ENCODE measurements at places on chromosomes 11 and 22.

- no peak for DNase-seq
Observed at GRCh38 chr22:41280065-41280464, 5.9 kb downstream of the RANGAP1 start.

GRCh38 chr22:22953791-22954190 is 66.2 kb downstream of the IGLL5 start:
- DNase-seq, result no peak

DNA sequence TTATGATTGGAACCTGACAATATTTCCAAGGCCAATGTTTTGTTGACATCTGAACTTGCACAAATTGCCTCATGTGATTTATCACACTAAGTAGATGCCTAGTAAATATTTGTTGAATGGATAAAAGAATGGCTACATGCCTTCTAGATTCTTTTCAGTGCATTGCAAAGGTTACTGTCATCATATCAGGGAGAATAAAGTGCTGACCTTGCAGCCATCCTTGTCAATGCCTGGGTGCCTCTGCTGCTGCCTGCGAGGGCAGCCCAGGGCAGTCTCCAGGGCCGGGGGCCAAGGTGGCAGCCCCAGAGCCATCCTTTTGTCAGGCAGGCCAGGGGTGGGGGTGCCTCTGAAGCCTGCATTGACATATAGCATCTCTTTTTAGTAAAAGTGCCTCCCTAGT is 325.6 kb upstream of the MTNR1B start:
- DNase-seq, result no peak

- no peak for DNase-seq
Observed at GRCh38 chr11:19577391-19577975, 135.2 kb upstream of the NAV2 start.

- DNase-seq, result no peak
Observed at GRCh38 chr22:40421941-40422340, 51.5 kb downstream of the SGSM3 start.

- no peak for DNase-seq
Observed at GRCh38 chr11:95522874-95523273, 266.7 kb downstream of the FAM76B start.

- no peak for DNase-seq
Observed at GRCh38 chr11:35274909-35275785, 136.2 kb downstream of the CD44 start.

GRCh38 chr11:82458761-82459160 is 274.9 kb downstream of the FAM181B start:
- DNase-seq, result no peak

GRCh38 chr22:44728761-44729324 is 23.5 kb upstream of the ARHGAP8 start:
- no peak for DNase-seq

DNA sequence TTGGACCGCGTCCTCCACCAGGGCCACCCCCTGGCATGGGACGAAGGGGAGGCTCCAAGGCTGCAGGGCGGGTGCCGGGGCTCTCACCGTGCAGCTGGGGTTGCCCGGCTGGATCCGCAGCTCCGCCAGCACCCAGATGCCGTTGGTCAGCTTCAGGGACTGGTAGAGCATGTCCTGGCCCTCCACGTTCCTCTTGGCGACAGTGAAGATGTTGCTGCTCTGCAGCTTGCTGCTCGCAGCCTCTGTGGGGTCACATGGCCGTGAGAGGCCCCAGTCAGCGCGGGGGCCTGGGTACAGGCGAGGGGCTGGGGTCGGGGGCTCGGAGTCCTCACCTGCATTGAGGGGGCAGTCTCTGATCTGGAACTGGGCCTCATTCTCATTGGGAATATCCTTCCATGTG is 14.8 kb upstream of the RASL10A start:
- no peak for DNase-seq

DNA sequence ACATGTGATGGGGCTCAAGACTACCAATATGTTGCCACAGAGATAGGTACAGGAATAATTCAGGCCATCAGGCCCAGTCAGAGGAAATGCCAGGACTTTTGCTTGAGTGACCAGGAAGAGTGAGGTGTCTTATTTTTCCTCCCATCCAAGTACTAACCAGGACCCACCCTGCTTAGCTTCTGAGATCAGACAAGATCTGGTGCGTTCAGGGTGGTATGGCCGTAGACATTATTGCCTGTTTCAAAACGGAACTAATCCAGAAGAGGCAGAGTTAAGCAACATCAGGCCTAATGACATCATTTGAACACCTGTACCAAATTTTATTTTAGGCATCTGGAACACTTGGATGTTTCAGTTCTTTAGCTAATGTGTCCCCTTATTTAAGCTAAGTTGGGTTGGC is 205.5 kb upstream of the POU2AF2 start:
- DNase-seq, result no peak

- no peak for DNase-seq
Observed at GRCh38 chr11:45811571-45812290, 6.8 kb downstream of the SLC35C1 start.

All from CD4-positive, alpha-beta T cell treated with Interleukin-4 for 4 hours (primary cell).